Muscle of leg (tissue), 16 donors: ENCODE measurements at places on chromosomes 6 and 20.

DNA sequence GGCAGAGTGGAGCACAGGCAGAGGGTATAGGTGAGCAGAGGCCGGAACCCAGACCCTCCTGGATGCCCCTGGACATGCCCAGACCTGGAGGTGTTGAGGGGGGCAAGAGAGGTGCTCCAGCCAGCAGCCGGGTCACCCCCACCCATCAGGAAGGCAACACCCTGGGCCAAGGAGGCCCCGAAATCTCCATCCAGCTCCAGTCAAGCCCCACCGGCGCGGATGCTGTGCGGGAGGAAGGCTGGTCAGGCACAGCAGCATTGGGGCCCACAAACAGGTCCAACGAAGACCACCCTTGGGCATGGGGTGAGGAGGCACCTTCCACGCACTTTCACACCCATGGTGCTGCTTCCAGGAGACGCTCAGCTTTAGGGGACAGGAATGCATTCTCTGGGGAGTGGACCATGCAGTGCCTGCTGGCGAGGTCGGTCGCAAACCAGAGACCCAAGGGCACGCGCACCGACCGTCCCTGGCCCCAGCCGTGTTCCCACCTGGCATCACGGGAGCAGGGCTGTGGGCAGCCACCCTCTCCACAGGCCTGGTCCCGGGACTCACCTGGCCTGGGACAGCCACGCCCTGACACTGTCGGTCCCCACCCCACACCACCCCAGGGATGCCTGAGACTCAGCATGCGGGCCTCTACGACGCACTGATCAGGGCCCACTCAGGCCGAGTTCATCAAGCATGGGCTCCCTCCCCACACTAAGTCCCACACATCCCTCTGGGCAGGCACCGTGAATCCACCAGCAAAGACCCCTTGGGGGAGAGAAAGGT is 43.6 kb upstream of the ZBP1 start:
- H3K4me1 ChIP-seq = peaks cover 37% of the 10 kb centered on the region
- no peak for DNase-seq
- H3K4me3 ChIP-seq = no peak overlapping the region

DNA sequence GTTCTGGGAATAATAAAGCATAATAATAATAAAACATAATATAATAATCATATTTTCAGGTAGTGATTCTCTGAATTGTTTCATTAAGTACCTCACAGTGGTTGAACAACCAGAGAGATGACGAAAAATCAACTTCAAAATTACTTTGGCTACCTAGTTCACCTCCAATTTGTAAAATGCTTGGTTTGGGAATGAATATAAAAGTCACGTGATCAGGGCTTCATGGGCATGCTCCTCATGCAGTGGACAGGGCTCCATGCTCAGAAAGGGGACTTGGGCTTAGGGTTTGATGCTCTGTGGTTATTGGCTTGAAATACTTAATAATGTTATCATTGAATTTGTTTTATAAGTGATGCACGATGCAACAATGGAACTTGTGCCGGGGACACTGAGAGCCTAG is 58.2 kb downstream of the HAO1 start:
- no peak overlapping the region for H3K27ac ChIP-seq
- H3K4me3 ChIP-seq = no peak overlapping the region
- no peaks in the 10 kb centered on the region for H3K27me3 ChIP-seq
- H3K4me1 ChIP-seq = no peaks in the 10 kb centered on the region

DNA sequence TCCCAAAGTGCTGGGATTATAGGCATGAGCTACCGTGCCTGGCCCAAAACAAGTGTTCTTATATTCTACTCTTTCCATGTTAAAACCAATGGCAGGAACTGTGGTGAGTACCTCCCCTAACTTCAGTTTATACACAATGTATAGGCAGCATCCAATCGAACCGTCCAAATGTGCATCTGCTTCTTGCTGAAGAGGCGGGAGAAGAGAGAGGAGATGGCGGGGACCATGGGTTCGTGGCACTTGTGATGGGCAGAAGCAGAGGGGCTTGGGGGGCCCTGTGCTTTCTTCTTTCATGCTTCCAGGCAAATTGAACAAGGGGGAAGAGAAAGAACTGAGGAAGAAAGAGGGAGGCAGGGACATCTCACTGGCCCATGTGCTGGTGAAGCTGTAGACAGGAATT is 11.2 kb upstream of the TCFL5 start:
- H3K4me3 ChIP-seq = no peak overlapping the region
- H3K27ac ChIP-seq = no peak overlapping the region
- H3K36me3 ChIP-seq = no peaks in the 10 kb centered on the region

GRCh38 chr6:154648888-154649205 is 84.4 kb upstream of the SCAF8 start:
- no peak for DNase-seq
- peaks cover 3% of the 10 kb centered on the region for H3K4me1 ChIP-seq
- H3K27ac ChIP-seq = no peak overlapping the region
- H3K36me3 ChIP-seq = no peaks in the 10 kb centered on the region
- H3K27me3 ChIP-seq = no peaks in the 10 kb centered on the region
